MM.1S (cell line): ENCODE measurements at places on chromosomes 5 and 9.

- DNase-seq: no peak
These were observed 3.2 kb downstream of the ST6GALNAC4 start for GRCh38 chr9:127913682-127914081.

- DNase-seq: no peak
These were observed 334.2 kb downstream of the IRX2 start for GRCh38 chr5:2417301-2417700.

GRCh38 chr9:34211395-34211794, 32.6 kb downstream of the UBAP1 start:
- no peak for DNase-seq

DNA sequence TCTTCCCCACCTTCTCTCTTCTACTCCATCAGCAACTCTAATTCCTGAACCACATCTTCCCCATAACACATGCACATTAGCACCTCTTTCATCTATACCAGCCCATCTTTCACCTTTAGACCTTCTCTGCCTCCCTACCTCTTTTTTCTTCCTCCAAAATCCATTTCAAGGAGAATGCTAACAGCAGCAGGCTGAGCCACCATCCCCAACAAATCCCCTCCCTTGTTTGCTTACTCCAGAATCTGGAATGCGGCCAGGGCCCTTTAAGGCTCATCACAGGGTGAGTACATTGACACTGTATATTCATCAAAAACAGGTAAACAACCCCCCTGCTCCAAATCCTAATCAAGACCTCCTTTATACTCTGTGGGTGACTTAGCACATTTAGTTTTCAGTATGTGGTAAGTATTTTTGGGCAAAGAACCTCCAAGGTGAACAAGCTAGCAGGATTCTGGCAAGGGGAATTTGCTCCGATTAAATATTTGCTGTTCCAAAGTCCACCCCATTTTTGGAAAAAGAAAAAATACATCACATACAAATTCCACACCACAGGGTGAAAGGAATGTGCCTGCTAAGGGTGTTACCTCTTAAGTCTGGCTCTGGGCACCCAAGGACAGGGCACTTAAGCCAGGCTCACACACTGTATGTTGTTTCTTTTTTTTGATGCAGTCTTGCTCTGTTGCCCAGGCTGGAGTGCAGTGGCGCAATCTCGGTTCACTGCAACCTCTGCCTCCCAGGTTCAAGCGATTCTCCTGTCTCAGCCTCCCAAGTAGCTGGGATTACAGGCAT, 71.4 kb downstream of the SERINC5 start:
- no peak for DNase-seq
